GOT3 (cell line): ENCODE measurements at places on chromosomes 16 and 17.

DNA sequence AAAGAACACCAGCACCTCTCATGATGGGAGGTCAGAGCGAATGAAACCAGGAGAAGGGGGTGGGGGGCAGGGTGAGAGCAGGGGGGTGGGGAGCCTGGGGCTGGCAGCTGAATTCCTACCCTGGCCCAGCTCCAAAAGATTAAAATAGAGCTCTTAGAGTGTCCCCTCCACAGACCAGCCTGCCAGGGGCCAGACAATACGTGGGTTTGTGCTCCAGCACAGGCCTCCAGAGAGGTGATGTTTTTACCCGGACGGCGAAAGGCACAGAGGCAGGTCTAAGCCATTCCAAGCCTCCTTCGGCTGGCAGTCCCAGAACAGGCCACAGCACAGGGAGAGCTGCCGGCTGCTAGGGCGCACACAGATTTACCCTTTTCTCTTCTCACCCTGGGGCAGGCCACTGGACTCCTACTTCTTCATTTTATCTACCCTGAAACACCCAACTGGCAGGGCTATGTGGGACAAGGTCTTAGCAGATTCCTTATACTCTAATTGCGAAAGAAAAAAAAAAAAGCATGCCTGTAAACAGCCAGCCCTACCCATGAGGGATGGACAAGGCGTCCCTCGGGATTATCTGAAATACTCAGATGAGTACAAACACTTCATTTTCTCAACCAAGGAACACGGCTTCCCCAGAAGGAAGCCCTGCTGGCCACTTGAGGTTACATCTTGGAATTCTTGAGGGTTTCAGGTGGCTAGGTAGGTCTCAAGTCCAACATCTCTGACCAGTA lies 71.9 kb upstream of the NOG start:
- DNase-seq: no peak

- DNase-seq: no peak
These were observed 1.1 kb upstream of the MLLT6 start for GRCh38 chr17:38703742-38704605.

DNA sequence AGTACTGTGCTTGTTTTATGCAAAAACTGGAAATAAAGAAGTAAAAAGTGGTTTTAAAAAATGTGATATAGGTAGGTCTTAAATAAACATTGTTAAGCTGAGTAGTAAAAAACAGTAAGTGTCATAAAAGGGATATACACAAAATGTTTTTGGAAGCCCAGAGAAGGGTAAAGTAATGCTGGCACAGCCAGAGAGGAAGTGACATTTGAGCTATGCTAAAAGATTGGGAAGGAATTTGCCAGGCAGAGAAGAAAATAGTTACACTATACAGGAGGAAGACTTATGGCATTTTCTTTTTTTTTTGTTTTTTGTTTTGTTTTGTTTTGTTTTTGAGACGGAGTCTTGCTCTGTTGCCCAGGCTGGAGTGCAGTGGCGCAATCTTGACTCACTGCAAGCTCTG lies 40.8 kb upstream of the TAOK1 start:
- no peak for DNase-seq

DNA sequence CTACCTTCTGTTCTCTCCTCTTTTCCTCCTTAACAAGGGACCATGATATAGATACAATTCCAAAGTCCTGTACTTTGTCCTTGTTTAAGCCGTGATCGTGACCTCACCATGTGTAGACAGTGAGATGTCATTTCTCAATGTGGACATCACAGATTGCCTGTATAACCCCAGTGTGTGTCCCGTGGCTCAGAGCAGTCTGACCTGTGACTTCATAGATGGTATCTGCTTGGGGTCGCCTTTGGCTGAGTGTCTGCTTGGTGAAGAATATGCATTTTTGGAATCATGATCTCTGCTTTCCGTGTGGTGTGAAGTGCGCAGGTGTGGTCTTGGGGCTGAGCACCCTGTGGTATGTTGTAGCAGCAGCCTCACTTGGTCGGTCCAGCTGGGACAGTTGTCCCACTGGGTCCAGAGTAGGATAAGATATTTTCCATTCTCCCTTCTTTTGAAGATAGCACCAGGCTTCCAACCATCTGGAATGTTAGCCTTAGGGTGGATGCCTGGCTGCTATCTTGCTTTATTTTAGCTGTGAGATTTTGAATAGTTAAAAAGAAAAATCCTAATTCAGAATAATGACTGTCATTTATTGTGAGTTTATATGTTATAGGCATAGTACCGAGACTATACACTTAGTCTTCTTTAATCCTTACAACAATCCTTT lies 13.4 kb downstream of the MSI2 start:
- no peak for DNase-seq

GRCh38 chr16:83220066-83220465 lies 587.7 kb upstream of the HSBP1 start:
- DNase-seq: no peak

DNA sequence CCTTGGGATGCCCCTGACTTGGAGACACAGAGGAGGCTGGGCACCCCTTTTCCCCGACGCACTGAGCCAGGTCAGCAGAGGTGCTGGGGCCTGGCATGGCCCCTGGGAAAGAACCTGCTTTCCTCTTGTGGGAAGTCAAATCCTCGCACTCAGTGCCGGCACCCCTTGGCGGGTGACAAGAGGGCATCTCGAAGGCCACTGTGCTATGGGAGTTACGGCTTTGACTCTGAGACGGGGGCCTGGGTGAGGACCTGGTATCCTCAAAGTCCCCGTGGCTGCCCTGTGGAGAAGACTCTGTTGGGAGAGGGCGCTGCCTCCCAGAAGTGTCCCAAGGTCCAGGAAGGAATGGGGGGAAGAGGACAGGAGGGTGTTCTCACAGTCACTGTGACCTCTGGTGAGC lies 117.0 kb downstream of the METRNL start:
- DNase-seq: no peak

DNA sequence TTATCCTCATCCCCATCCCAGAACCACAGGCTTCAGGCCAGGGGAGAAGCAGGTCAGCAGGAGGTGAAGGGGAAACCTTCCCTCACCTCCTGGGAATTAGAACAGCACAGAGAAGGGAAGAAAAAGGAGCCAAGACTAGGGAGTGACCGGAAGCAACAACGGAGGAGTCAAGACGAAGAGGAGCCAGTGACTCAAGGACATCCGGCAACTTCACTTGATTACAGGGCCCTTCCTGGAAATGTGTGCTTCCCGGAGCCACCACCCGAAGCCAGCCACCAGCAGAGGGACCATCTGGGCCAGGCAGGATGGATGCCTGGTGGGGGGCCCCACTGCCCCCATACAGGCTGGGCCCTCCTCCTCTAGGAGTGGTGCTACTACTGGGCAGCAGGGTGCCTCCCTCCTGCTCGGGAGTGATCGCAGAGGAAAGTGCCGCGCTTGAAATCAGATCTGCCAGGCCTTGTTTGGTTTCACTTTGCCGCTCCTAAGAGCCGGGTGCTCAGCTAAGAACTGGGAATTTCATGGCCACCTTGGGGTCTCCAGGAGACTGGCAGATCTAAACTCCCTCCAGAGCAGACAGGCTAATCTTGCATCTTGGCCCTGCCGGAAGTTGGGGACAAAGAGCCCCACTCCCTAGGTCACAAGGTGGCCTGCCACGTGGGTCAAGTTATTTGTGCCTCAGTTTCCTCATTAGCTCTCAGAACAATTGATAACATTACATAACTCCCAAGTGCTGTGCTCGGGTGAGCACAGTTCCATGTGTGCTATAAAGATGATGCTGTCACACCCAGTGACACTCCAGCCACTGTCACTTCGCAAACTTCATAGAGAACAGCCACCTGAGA lies 6.6 kb downstream of the CDC42EP4 start:
- DNase-seq: no peak

DNA sequence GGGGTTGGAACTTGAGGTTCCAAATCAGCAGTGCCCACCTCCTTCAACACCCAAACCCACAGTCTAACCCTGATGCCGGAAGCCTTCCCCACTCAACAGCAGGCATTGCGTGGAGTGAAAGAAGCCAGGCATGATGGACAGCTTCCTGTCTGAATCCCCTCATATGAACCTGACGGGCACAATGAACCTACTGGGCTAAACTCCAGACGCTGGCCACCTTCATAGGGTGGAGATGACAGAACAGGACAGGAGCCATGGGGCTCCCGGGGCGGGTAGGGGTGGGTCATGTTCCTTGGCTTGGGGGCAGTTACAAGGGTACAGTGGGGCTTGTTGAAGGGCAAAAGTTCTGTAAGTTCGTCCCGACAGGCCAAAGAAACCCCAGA lies 460 bp upstream of the HSBP1 start:
- DNase-seq: no peak

GRCh38 chr16:84115919-84116719 lies 623 bp downstream of the MBTPS1 start:
- no peak for DNase-seq

DNA sequence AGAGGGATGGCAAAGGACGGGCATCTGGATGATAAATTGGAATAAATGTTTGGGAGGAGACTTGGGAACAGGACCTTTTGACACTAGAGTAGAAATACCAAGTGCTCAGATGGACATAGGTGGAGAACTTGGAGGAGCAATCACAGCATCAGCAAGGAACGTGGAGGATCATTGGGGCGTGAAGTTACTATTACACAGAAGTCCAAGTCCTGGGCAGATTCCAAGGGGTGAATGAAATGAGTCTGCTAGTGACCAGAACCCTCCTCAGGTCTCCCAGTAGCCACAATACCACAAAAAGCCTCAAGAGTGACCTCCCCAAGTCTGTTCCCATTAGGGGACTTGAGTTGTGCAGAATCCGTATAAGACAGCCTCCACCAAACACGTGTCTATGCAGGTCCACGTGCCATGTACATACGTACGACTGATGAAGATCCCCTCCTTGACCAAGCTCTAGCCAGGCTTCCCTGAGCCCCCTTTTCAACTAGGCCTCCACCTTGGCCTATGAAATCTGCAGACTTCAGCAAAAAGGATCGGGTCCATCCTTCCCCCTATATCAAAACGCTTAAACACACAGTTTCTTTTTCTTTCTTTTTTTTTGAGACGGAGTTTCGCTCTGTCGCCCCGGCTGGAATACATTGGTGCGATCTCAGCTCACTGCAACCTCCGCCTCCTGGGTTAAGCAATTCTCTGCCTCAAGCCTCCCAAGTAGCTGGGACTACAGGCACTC lies 2.2 kb downstream of the C17orf67 start:
- no peak for DNase-seq

DNA sequence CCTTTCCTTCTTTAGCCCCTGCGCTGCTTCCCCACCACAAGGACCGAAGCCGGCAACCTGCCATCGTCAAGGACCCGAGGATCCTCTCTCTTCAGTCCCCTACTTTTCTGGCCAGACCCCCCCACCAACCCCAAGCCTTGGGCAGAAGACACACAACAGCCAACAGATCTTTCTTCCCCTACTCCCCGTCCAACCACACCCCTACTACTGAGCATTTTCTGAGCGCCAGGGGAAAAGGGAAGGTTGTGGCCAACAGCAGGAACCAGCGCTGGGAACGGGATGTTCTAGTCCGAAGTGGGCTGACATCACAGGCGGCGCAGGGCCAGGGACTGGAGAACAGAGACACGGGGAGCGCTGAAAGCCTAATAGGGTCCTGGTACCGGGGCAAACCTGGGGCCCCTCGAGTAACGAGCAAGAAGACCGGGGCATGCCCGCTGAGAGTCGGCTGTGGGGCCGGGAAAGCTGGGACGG lies 528 bp downstream of the PER1 start:
- DNase-seq: no peak

DNA sequence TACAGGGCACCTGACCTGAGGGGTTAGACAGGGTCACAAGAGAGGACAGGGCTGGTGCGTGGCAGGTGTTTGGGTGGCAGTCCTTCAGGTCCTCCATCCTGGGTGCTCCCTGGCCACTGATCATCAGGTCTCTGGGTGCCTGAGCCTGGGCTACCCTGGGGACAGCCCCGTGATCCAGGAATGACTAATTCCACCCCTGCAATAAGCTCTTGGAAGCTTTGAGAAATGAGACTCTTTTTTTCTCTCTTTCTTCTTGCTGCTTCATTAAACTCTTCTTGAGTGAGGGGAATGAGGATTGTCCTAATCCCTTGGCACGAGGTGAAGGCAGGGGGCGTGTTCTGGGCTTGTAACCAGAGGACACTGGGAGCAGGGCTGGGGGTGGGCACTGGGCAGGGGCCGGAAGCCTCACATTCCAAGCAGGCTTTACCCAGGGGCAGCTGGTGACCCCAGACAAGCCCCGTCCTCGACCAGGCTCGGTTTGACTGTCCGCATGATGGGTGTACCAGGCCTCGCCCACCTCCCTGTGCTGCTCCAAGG lies 21.4 kb upstream of the SPNS2 start:
- DNase-seq: no peak

DNA sequence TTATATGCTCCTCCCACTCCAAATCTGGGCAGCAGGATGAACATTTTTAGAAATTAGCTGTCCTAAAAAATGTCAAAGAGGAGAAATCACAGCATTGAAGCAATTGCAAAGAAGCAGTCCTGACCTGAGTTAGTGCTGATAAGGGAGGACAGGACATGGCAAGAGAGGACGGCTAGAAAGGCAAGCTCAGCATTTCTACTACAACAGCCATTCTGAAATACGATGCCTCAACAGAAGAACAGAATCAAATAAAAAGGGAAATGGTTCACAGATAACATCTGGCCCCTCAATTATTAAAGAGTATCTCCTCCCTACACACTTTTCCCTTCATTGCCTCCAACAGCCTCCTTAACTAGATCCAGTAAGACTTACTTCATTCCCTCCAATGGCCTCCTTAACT lies 18.3 kb downstream of the VPS53 start:
- no peak for DNase-seq

DNA sequence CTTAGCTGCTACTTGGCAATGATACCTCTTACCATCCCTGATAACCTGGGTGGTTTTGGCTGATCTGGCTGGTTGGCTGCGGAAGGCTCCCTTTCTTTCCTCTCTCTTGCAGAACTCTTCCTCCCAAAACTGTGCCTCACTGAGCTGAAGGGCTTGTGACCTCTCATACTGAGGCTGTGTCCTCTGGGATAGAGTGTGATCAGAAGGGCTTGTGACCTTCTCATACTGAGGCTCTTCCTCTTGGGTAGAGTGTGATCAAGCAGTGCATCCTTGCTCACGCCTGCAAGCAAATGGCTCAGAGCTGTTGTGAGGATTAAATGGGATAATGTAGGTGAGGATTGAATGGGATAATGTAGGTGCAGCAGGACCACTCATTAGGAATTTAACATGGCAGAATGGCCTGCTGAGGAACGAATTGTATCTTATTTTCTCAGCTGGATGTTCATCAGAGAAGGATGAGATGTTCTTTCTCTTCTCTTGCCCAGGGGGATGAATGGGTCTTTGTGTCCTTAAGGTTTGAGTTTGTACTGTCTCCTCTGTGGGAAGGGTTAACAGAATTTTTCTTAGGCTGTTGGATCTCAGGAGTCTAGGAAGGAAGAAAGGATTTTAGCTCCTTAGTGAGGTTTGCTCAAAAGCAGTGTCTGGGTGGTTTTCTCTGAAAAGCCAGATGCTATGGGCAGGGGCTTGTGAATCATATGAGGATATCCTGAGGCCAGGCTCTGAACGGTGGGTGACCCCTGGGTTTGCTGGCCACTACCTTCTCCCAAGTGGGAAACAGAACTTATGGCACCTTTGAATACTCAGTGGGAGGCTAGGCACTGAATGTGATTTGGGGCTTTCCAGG lies 130.0 kb upstream of the HS3ST2 start:
- no peak for DNase-seq

DNA sequence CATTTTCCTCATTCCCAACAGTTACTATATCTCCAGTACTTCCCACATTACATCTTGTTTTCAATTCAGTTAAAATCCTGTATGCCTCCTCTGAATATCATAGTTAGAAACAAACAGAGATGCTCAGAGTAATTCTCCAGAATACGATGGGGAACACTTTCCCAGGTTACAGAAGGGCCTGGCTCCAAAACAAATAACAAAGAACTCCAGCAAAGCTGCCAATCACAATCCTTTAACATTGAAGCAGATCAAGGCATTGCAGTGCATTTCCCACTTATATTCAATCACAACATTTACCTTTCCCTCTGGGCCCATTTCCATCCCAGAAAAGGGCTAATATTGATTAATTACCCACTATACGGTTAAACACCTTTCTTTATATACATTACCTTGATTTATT lies 29.4 kb upstream of the PMFBP1 start:
- DNase-seq: no peak
